ENCODE measurements at places on chromosomes 1 and 21.
A peak's percentile ranks its signal among the peaks of the same experiment; 100 is the strongest.

DNA sequence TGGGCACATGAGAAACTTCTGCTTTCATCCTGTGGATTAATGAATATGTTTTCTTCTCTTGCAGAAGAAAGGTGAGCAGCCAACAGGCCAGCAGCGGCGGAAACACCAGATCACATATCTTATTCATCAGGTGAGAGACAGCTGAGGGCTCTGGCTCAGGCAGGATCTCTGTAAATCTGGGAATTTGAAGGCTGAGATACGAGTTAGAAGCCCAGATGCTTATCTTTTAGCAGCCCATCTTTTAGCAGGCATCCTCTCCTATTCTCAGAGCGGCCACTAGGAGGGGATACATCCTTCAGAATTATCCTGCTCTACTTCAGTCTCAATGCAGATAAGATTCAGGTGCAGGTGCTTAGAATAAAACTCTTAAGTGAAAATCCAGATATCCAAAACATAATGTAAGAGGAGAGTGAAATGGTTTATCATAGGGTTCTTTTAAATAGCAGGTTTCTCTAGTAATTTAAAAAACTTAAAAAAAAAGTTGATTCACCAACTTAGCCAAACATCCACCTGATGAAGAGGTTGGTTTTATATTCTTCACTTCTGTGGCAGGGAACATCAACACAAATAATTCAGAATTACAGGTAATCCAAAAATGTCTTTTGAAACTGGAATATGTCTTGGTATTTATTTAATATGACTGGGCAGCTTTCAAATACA is 19.3 kb downstream of the SH2D2A start:
- peak; percentile 82 for DNase-seq

DNA sequence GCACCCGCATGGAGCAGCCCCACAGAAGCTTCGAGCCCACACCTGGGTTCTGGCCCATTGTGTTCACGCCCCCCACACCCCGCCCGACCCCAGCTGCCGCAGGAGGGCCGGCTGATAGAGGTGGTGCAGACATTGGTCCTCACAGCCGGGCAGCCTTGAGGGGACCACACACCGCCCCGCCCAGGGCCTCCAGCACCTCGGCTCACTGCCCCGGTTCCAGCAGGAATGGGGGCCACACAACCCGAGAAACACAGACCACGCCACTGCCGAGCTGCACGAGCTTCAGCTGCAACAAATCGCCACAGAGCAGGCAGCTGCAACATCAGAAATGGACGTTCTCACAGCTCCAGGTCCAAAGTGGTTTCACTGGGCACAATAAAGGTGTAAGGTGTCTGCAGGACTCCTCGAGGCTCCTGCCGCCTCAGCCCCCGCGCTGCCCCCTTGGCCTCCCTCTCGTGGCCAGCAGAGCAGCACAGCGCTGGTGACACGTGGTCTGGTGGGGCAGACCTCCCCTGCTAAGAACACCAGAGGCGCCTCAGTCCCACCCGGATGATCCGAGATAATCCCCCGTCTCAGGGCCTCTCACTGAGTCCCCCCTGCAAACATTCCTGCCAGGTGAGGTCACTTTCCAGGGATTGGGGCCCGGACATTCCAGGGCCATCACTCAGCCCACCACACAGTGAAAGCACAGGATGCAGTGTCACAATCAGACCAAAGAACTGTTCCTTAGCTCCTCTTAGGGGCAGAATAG is 62.3 kb upstream of the ADARB1 start:
- DNase-seq, result peak; percentile 88

DNA sequence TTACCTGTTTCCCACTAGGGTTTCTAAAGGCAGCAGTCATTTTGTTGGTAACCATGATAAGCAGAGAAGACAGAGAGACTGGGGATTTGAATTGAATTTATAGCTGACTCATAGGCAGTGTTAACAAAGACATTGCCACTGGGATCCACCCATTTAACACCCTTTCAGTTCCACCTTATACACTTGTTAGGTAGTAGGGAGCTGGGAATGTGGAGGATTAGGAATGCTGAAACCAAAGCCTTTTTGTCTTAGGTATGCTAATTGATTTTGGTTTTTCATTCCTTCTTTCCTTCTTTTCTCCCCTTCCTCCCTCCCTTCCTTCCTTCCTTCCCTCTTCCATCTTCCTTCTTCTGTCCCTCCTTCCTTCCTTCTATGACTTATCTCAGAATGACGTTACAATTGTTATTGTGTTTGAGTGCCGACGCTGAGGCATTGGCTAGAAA is 7.5 kb upstream of the EVI5 start:
- DNase-seq, result no peak

DNA sequence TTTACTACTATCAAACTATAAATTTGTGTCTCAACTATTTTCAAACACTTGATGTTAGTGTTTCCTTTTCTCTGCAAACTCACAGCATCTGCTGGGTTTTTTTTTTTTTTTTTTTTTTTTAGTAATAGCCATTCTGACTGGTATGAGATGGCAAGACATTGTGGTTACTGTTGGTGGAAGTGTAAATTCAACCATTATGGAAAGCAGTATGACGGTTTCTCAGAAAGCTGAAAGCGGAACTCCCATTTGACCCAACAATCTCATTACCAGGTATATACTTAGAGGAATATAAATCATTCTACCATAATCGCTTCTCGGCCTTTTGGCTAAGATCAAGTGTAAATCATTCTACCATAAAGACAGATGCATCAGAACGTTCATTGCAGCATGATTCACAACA is 608.3 kb upstream of the ZP4 start:
- DNase-seq, result no peak

GRCh38 chr21:44762221-44763049 is 39.2 kb downstream of the UBE2G2 start:
- DNase-seq, result no peak

- DNase-seq, result no peak
Observed at GRCh38 chr1:53541761-53542550, 82.8 kb downstream of the DMRTB1 start.

DNA sequence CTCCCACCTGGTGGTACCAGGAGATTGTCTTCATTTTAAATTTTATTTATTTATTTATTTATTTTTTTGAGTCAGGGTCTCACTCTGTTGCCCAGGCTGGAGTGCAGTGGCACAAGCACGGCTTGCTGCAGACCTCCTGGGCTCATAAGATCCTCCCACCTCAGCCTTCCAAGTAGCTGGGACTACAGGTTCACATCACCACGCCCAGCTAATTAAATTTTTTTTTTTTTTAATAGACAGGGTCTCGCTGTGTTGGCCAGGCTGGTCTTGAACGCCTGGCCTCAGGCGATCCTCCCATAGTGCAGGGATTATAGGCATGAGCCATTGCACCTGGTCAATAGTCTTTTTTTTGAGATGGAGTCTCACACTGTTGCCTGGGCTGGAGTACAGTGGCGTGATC is 8.5 kb downstream of the SLFNL1 start:
- no peak for DNase-seq

GRCh38 chr1:75722966-75723365 is 1.5 kb upstream of the ACADM start:
- no peak for DNase-seq

DNA sequence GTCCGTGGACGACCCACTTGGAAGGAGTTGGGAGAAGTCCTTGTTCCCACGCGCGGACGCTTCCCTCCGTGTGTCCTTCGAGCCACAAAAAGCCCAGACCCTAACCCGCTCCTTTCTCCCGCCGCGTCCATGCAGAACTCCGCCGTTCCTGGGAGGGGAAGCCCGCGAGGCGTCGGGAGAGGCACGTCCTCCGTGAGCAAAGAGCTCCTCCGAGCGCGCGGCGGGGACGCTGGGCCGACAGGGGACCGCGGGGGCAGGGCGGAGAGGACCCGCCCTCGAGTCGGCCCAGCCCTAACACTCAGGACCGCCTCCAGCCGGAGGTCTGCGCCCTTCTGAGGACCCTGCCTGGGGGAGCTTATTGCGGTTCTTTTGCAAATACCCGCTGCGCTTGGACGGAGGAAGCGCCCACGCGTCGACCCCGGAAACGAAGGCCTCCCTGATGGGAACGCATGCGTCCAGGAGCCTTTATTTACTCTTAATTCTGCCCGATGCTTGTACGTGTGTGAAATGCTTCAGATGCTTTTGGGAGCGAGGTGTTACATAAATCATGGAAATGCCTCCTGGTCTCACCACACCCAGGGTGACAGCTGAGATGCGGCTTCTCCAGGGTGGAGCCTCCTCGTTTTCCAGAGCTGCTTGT is 32.4 kb downstream of the PRMT2 start:
- peak; percentile 61 for DNase-seq

GRCh38 chr1:204299814-204300365 is 59.8 kb downstream of the PLEKHA6 start:
- peak; percentile 82 for DNase-seq

DNA sequence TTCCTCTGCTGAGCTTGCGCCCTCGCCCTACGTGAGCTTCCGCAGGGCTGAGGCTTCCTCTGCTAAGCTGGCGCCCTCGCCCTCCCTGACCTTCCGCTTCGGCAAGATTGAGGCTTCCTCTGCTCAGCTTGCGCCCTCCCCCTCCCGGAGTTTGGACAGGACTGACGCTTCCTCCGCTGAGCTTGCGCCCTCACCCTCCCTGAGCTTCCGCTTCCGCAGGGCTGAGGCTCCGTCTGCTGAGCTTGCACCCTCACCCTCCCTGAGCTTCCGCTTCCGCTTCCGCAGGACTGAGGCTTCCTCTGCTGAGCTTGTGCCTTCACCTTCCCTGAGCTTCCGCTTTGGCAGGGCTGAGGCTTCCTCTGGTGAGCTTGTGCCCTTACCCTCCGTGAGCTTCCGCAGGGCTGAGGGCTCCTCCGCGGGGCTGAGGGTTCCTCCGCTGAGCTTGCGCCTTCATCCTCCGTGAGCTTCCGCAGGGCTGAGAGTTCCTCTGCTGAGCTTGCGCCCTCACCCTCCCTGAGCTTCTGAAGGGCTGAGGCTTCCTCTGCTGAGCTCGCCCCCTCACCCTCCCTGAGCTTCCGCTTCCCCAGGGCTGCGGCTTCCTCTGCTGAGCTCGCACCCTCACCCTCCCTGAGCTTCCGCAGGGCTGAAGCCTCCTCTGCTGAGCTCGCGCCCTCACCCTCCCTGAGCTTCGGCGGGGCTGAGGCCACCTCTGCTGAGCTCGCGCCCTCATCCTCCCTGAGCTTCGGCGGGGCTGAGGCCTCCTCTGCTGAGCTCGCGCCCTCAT is 753.6 kb upstream of the TPTE start:
- DNase-seq, result no peak

GRCh38 chr1:11515368-11516300 is 36.7 kb downstream of the DISP3 start:
- DNase-seq, result no peak

DNA sequence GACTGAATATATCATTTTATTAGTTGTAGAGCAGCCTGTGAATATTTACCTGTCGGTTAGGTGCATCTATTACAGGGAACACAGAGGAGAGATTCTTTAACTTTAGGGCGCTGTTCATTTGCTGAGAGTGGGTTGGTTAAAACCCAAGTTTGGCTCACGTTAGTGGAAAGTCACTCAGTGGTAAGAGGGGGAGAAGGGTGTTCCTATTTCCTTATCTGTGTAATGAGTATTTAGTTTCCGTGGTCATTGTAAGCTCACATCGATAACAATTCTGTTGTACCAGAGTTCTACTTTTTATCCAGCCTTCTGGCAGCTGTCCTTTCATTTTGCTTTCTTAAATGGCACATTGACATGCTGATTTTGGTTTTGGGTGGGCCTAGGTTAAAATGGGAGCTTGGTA is 773.2 kb upstream of the ADAMTS5 start:
- DNase-seq, result no peak

DNA sequence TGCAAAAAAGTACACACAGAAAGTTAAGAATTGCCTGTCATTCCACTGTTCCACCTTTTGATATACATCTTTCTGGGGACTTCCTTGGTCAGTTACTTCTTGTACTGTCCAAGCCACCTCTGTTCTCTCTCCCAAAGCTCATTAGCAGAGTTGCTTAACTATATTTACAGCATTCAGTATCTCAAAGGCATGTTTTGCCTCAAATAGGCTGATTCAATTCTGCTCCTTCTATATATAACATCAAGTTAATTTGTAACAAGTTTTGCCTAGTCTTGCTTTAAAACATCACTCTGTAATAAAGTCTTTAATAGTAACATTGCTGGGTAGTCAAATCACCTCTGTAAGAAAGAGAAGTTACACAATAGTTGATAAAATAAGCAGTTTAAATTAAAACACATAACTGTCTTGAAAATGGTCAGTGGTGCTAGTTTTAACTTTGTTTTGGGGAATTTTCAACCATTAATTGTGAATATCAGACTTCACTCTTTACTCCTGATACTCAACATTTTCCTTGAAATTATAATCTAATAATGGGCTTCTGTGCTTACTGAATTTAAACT is 35.7 kb downstream of the EDARADD start:
- no peak for DNase-seq

DNA sequence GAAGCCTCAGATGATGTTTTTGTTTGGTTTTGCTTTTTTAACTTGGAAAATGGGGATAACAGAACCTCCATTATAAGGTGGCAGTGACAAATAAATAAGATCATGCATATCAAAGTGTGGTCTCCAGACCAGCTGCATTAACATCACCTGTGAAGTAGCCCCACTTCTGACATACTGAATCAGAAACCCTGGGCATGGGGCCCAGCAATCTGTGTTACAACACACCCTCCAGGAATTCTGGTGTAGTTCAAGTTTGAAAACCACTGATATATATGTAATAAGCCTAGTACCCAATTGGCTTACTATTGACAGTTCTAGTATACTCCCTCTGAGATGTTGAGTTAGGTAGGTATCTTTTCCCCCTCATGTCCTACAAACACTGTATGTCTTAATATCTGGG is 24.1 kb upstream of the RNF19B start:
- DNase-seq, result no peak

DNA sequence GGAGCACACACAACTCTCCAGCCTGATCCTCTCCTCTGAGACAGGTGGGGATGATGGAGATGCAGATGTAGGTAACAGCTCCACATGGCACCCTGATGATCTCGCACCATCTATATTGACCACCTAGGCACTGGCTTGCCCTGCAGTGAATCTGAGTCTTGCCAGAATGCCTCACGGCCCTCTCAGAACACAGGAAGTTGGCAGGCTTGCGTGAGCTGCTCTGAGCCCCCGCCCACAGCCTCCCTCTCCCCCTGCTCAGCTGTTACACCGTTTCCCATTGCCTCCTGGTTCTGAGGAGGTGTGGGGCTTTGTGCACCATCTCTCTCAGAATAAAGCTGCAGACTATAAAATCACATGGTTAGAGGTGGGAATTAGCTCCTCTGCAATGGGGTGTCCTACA is 48.0 kb downstream of the URB2 start:
- DNase-seq, result no peak

GRCh38 chr1:67991546-67991945 is 58.9 kb downstream of the DIRAS3 start:
- DNase-seq, result no peak

DNA sequence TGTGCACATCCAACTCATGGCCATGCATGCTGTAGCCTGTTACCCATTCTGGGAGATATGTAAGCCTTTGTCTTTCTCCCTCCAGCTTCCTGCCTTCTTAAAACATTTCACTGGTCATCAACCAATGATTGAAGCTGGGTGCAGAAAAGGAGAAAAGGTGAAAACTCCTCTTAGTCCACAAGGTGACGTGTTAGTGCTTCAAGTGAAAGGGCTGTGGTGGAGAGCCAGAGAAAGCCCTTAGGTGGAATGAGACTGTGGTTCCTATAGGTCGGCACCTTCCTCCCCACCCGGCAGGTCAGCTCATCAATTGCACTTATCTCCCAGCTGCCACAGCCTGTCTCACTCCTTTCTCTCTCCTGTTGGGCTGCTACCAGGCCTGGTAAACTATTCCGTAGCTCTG is 30.4 kb downstream of the ERG start:
- DNase-seq, result no peak

GRCh38 chr1:62424411-62424810 is 12.4 kb upstream of the USP1 start:
- no peak for DNase-seq
